ENCODE measurements at places on chromosomes 5 and 9.

GRCh38 chr9:108463932-108464606 lies 391.7 kb downstream of the ACTL7B start:
- peak; percentile 71 for DNase-seq

GRCh38 chr9:81543695-81544094 lies 145.7 kb downstream of the TLE1 start:
- DNase-seq, result peak; percentile 12

DNA sequence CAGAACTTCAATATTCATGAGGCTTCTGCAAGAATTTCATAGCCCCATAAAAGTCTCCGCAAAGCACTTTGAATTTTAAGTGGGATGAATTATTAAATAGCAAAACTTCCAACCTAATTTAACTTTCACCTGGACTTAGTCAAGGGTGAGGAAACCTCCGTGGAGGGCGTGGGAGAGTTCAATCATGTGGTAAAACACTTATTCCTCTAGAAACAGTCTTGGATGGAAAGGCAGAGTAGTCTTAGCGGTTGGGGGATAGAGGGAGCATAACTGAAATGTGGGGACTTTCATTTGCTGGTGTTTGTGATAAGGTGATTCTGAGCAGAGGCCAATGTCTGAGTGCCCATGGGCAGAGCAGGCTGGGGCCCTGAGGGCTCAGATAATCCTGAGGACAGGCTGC lies 241.9 kb downstream of the IRX1 start:
- no peak for DNase-seq

- no peak for DNase-seq
Observed at GRCh38 chr5:154140381-154140780, 50.2 kb upstream of the GALNT10 start.

DNA sequence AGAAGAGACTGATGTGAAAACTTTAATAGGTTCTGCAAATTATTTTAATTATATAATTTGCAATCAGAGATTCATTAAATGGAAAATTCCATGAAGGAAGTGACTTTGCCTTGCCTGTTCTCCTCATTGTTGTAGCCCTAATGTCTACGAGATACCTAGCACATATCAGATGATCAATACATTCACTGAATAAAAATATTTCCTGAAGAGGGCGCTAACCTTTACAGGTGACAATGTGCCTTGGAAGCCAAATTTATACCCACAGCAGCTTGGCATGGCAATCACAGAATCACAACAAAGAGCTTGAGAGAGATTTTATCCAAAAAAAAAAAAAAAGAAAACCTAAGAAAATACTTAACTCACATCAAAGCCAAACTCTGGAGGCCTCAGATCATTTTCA lies 17.4 kb downstream of the HAUS6 start:
- peak; percentile 9 for DNase-seq

DNA sequence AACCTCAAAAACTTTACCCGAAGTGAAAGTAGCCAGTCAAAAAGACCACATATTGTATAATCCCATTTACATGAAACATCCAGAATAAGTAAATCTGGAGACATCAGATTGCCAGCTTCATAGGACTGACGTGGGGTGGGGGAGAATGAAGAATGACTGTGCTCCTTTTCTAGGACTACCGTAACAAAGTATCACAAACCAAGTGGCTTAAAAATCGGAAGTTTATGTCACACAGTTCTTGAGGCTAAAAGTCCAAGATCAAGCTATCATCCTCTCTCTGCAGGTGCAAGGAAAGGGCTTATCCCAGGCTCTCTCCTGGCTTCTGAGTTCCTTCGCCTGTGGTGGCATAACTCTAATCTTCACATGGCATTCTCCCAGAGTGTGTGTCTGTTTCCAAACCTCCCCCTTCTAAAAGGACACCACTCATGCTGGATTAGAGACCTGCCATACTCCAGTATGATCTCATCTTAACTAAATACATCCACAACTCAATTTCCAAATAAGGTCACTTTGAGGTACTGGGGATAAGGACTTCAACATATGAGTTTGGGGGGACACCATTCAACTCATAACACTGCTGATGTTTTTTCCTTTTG lies 25.5 kb downstream of the ADAM19 start:
- no peak for DNase-seq

GRCh38 chr9:93898502-93899426 lies 56.4 kb downstream of the BARX1 start:
- DNase-seq, result no peak

- DNase-seq, result no peak
Observed at GRCh38 chr5:24535646-24536045, 109.1 kb downstream of the CDH10 start.

DNA sequence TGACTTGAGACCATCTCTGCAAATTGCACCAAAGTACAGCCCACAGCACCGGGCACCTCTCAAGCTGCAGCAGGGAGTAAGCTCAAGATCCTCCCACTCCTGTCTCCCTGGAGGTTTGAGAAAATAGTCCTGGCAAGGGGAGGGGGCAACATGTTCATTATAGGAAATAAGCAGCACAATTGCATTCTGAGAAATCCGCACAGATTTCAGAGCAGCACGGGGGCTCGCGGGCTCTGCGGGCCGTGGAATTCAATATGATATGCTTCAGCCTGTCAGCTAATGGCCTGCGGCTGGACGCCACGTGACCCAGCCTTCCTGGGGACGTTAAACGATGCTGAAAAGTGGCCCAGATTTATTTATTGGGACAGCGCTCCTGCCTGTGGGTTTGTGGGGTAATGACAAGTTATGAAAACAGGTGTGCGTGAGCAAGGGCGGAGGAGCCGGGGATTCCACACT lies 156.4 kb downstream of the DAB2IP start:
- DNase-seq, result no peak

GRCh38 chr5:156541582-156541981 lies 214.6 kb downstream of the SGCD start:
- no peak for DNase-seq

GRCh38 chr5:148632255-148633066 lies 21.9 kb downstream of the HTR4 start:
- no peak for DNase-seq

DNA sequence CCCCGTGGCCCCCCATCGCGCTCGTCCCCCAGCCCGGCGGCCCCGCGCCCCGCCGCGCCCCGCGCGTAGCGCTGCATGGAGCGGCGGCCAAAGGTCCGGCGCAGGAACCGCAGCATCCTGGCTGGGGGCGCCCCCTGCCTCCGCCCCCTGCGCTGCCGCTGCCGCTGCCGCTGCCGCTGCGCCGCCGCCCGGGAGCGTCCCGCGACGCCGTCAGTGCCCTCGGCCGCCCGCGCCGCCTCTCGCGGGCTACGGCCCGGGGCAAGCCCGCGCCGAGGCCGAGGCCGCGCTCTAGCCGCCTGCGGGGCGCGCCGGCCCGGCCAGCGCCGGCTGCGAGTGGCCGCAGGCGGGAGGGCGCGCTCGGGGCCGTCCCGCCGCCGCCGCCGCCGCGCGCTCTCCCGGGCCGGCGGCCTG lies 523 bp downstream of the EPB41L4B start:
- DNase-seq, result peak; percentile 60

DNA sequence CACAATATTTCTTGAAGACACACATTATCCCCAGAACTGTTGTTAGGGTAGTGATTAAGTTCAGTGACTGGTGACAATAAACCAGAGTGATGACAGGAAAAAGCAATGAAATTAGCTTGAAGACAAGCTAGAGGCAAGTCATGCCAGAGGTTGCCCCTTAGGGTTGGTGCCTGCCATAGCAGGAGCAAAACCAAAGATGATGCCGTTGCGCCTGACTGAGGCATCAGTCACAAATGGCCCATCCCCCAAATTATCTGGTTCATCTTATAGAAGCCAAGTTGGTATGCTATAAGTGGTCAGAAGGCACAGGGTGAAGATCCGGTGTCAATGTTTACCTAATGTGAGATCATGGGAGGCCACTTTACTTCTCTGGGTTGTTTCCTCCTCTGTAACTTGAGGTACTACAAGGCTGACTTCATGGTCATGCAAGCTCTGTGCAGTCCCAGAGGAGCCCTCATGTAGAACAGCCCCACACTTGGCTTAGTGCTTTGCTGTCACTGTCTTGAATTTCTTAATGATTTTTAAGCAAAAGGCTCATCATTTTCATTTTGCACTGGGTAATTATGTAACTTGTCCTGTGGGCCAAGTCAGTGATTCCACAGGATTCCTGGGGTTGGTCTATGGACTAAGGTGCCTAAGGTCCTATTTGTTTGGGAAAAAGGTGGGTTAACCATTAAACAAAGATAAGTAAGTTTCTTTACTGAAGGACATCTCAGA lies 211.3 kb downstream of the MAN2A1 start:
- DNase-seq, result no peak

GRCh38 chr5:133824661-133825254 lies 143.7 kb downstream of the C5orf15 start:
- DNase-seq, result no peak

DNA sequence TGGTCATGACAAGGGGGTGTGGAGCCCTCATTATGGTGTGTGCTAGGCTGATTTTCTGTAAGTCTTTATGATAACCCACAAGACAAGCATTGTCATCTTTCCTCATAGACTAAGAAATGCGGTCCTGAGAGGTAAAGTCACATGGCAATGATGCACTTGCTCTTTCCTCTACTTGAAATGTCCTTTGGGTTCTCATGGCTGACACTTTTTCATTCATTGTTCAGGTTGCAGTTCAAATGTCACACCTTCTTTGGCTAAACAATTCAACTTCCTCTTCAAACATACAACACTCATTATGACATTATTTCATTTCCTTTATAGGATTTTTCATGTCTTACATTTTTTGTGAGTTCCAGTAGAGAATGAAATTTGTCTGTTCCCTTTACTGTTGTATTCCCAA lies 323.6 kb upstream of the PRR16 start:
- no peak for DNase-seq

DNA sequence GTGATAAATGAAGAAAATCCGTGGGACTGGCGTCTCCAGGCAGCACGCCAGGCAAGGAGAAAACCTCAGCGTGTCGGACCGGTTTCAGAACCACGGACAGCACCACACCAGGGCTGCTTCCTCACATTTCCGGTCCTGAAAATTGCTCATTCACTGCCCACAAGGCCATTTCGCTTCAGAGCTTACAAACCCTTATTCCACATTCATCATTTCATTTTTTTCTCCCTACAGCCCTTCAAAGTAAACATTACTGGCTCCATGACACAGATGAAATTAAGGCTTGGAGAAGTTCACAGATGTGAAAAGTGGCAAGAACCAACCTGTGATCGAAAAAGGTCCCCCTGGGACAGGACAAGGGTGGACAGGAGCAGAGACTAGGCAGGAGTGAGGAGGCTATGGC lies 1.5 kb upstream of the GPRIN1 start:
- DNase-seq, result peak; percentile 93

- no peak for DNase-seq
Observed at GRCh38 chr5:73909474-73909873, 283.5 kb downstream of the ARHGEF28 start.

DNA sequence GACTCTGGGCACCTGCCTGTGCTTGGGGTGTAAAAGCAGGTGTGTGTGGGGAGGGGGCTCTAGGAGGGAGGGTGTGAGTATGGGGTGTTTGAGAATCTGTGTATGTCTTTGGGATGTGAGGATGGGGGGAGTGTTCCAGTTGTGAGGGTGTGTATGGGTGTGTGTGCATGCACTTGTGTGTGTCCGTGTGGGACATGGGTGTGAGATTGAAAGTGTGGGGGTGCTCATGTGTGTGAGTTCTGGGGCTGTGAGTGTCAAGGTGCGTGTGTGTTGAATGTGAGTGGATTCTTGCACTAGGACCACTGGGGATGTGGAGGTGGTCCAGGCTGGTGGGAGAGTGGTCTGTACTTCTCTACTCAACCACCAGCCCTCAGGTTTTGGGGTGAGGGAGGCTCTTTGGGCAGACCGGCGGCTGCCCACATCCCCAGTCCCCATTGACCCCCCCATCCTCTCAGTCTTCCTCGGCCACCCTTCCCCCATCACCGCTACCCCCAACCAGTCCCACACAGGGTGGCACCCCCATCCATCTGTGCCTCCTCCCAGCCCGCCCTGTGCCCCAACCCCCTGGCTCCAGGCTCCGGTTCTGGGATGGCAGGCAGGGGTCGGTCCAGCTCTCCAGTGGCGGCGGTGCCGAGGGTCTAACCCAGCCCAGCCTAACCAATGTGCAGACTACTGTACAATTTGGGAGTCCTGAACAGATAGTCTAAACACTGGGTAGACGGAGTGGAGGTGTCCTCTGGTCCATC lies 31.5 kb downstream of the GOLGA2 start:
- no peak for DNase-seq

- no peak for DNase-seq
Observed at GRCh38 chr9:20664501-20664900, 19.6 kb upstream of the FOCAD start.

GRCh38 chr9:115398313-115398650 lies 280.3 kb upstream of the TNC start:
- DNase-seq, result no peak

- DNase-seq, result no peak
Observed at GRCh38 chr9:70683841-70684240, 269.4 kb upstream of the KLF9 start.

GRCh38 chr5:51347704-51348103 lies 35.5 kb upstream of the ISL1 start:
- DNase-seq, result peak; percentile 2

DNA sequence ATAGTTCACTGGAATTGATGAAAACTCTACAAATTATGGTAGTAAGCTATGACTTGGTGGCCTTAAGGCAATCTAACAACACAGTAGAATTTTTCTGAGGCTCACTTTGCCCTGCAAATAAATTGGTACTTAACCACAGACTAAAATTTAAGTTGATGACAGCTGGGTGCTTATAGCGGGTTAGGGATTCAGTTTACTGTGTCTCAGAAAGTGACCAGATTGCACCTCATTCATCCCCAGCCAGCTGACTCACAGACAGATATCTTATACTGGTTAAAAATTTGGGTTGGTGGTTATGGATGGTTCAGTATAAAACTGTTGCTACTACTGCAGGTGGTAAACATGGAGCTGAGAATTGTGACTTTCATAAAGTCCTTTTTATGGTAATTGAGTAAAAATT lies 2.8 kb downstream of the CKS2 start:
- DNase-seq, result peak; percentile 20

GRCh38 chr5:1851290-1851934 lies 31.3 kb downstream of the IRX4 start:
- no peak for DNase-seq

GRCh38 chr5:126814721-126815404 lies 37.9 kb downstream of the LMNB1 start:
- no peak for DNase-seq

GRCh38 chr5:158486566-158486965 lies 613.1 kb downstream of the EBF1 start:
- DNase-seq, result no peak

- peak; percentile 59 for DNase-seq
Observed at GRCh38 chr5:135457424-135458071, 5.4 kb upstream of the TIFAB start.

Measured in astrocyte of the hippocampus (primary cell).